Esophagus muscularis mucosa (tissue), 4 donors: ENCODE measurements at places on chromosomes 3 and 15. TPM values are rescaled to one million over a fixed set of nuclear protein-coding genes. Genes with fewer than 3 reads are reported as not detected.

Gene OPA1
- total RNA-seq: 43.3 TPM

Gene STXBP5L
- 0.42 TPM for total RNA-seq

Gene SATB1
- total RNA-seq: 38.1 TPM

Gene CCR5
- 0.39 TPM for total RNA-seq

Gene MRPL46
- 25.3 TPM for total RNA-seq

Gene GOLGA8Q
- total RNA-seq: 0.98 TPM

Gene ARL8B
- 46.1 TPM for total RNA-seq

Gene CX3CR1
- 0.50 TPM for total RNA-seq

- DNase-seq: no peak
- no peak overlapping the region for H3K27ac ChIP-seq
- H3K4me1 ChIP-seq: peaks cover 16% of the 10 kb centered on the region
- H3K36me3 ChIP-seq: no peaks in the 10 kb centered on the region
- H3K27me3 ChIP-seq: no peaks in the 10 kb centered on the region
- H3K4me3 ChIP-seq: no peak overlapping the region
These were observed 130.0 kb upstream of the KCNMB2 start for GRCh38 chr3:178406206-178406605.

DNA sequence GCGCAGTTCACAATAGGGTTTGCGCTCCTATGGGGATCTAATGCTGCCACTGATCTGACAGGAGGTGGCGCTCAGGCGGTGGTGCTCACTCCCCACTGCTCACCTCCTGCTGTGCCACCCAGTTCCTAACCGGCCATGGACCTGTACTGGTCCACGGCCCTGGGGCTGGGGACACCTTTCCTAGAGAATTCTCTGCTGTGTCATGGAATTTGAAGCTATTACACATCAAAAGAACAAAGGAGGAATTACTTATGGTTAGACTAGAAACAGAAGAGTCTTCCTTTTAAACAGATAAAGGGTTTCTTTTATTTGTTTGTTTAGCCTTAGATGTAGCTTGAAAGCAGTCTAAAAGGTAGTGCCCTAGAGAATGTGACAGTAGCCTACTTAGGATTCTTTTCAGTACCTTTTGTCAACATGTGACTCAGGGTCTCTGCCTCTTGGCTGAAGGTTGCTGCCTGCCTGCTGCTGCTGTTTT, 50.3 kb downstream of the PAK2 start:
- H3K27ac ChIP-seq: no peak overlapping the region
- H3K4me3 ChIP-seq: no peak overlapping the region
- H3K27me3 ChIP-seq: no peaks in the 10 kb centered on the region
- no peaks in the 10 kb centered on the region for H3K36me3 ChIP-seq
- H3K4me1 ChIP-seq: peaks cover 12% of the 10 kb centered on the region

DNA sequence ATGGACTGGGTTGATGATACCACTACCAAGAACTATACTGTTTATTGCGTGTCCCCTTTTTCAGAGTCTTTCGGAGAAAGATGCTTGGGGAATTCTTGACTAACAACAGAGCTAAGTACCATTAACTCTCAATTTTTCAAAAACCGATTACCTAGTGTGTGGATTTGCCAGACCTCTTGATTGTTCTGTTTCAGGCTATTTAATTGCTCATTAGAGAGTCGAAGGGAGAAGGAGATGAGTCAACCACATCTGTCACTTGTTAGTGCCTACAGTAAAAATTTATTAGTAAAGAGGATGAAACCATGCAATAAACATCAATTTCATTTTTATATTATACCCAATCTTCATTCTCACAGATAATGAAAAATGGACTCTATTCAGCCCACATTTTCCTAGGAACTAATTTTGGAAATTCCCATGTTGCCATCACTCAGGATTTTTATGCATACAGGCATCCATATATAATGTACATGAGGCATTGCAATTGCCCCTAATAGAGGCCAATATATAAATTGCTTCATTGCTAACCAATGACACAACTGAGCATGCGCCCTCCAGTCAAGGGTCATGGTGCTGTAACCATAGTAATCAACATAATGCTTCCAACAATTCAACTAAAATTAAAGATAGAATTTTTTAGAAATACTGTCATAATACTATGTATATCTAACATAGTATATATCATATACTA, 541.7 kb downstream of the TBL1XR1 start:
- no peak overlapping the region for H3K4me3 ChIP-seq
- DNase-seq: no peak
- H3K27ac ChIP-seq: no peak overlapping the region
- no peaks in the 10 kb centered on the region for H3K27me3 ChIP-seq
- no peaks in the 10 kb centered on the region for H3K4me1 ChIP-seq
- no peaks in the 10 kb centered on the region for H3K36me3 ChIP-seq

DNA sequence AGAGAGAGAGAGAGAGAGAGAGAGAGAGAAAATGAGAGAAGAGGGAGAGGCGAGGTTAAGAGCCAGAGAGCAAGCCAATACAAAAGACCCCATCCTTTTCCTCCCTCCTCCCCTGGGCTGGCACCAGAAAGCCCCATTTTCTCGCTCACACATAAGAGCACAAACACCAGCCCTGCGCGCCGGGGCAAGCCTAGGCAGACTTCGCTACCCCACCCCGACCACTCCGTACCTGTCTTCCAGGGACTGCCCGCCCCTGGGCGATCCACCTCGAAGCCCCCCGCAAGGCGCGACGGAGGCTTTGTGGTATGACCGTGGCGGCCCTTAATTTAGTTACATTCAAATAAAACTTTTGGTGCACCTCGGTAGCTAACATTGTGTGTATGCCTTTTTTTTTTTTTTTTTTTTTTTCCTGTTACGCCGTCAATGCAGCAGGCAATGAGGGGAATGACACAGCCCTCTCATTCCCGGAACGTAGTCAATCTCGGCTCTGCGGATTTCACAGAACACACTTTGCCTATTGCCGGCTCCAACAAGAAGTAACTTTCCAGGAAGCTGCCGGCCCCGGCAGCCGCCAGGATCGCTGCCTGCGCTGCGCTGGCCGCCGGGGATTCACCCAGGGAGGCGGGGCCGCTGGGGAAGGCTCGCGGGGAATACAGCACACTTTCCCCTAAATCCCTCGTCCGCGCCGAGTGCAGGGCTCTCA, 7.7 kb downstream of the BCL6 start:
- peaks cover 18% of the 10 kb centered on the region for H3K36me3 ChIP-seq
- peak overlapping the region; percentile 81 for H3K4me3 ChIP-seq
- peaks cover 62% of the 10 kb centered on the region for H3K4me1 ChIP-seq
- DNase-seq: peak; percentile 94
- H3K27ac ChIP-seq: peak overlapping the region; percentile 98

DNA sequence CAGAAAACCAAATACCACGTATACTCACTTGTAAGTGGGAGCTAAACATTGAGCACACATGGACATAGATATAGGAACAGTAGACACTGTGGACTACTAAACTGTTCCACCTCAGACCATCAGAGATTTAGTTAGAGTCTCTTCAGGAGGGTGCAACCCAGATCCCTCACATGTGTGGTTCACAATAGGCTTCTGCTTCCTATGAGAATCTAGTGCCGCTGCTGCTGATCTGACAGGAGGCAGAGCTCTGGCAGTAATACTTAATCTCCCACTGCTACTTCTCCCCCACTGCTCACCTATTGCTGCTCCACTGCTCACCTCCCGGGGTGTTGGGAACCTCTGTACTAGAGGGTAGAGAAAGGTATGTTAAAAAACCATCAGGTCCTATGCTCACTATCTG, 533.3 kb downstream of the NSUN3 start:
- H3K4me1 ChIP-seq: no peaks in the 10 kb centered on the region
- H3K4me3 ChIP-seq: no peak overlapping the region
- no peaks in the 10 kb centered on the region for H3K27me3 ChIP-seq
- H3K27ac ChIP-seq: no peak overlapping the region
- DNase-seq: no peak

GRCh38 chr3:187017511-187018230, 87.3 kb downstream of the ST6GAL1 start:
- H3K4me3 ChIP-seq: no peak overlapping the region
- no peaks in the 10 kb centered on the region for H3K36me3 ChIP-seq
- peak; percentile 68 for DNase-seq
- no peak overlapping the region for H3K27ac ChIP-seq
- peaks cover 18% of the 10 kb centered on the region for H3K4me1 ChIP-seq

GRCh38 chr15:52258461-52258860, 37.1 kb downstream of the MYO5C start:
- no peak for DNase-seq
- H3K36me3 ChIP-seq: no peaks in the 10 kb centered on the region
- H3K27me3 ChIP-seq: no peaks in the 10 kb centered on the region
- H3K27ac ChIP-seq: no peak overlapping the region
- H3K4me1 ChIP-seq: peaks cover 32% of the 10 kb centered on the region

- no peak overlapping the region for H3K27ac ChIP-seq
- H3K4me3 ChIP-seq: no peak overlapping the region
- H3K4me1 ChIP-seq: peaks cover 16% of the 10 kb centered on the region
These were observed 3.1 kb upstream of the CAMKV start for GRCh38 chr3:49872801-49873281.

- no peaks in the 10 kb centered on the region for H3K27me3 ChIP-seq
- H3K4me3 ChIP-seq: no peak overlapping the region
- H3K4me1 ChIP-seq: no peaks in the 10 kb centered on the region
These were observed 179.4 kb downstream of the GBE1 start for GRCh38 chr3:81581966-81582599.

DNA sequence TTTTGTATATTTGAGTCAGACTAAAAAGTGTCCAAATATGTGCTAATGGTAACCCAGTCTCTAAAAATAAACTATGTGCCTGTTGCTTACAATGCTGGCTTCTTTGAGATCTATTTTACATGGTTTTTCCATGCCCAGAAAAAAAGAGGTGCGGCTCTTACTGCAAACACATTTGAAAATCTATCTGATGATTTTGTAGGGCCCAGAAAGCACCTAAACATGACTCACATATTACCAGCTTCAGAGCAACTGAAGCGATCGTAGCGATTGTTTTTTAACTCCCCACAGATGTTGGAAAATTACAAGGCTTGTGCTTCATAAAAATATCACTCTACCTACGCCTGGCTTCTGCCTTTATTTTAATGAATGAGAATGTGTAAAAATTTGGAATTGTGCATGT, 53.5 kb downstream of the SUCNR1 start:
- H3K36me3 ChIP-seq: no peaks in the 10 kb centered on the region
- peak overlapping the region; percentile 24 for H3K27ac ChIP-seq
- no peak overlapping the region for H3K4me3 ChIP-seq
- no peaks in the 10 kb centered on the region for H3K4me1 ChIP-seq
- no peaks in the 10 kb centered on the region for H3K27me3 ChIP-seq
- no peak for DNase-seq

DNA sequence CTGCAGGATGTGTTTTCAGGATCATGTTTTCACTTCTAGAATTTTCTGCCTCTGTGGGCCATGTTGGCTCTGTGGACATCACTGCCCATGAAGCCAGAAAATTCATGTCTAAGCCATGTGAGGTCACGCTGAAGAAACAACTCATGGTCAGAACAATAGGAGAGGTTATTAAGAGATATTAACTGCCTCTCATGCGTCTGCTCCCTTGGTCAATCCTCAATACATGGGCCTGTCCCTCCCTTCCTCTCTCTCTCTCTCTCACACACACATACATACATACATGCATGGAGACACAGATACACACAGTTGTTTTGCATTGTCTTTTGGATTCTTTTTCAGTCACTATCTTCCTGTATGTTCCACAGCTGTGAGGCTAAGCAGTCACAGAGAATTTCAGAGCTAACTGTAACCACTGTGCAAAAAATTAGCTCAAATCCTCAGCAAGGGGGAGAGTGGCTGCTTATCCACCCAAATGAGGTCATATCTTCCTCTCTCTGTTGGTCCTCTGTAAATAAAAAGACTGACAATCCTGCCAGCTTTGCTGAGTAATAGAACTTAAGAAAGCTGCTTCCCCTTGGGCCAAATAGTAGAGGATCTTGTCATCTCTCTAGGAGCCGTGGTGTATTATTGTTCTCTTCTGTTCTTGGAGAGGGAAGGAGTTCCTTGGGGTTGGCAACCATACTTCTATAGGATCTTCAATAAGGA, 45.6 kb downstream of the LRTM1 start:
- DNase-seq: no peak
- H3K4me1 ChIP-seq: peaks cover 22% of the 10 kb centered on the region

DNA sequence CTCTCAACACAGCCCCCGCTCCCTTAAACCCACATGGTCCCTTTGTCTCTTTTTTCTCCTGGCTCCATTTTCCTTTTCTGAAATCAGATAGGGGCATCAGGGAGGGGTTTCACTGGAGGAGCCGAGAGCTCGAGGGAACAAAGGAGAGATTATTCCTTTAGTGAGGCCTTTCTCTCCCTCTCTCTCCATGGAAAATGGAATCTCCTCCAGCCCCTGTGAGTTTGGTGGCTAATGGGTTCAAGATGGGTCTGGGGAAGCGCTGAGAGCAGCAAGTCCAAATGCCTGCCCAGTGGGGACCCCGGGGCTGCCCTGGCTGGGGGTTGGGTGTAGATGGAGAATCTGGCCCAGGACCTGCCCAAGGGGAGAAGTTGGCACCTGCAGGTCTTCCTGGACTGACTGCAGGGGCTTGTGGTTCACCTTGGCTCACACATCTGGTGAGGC, 56.8 kb downstream of the ITGA11 start:
- H3K4me3 ChIP-seq: no peak overlapping the region
- no peak overlapping the region for H3K27ac ChIP-seq
- no peaks in the 10 kb centered on the region for H3K36me3 ChIP-seq
- H3K4me1 ChIP-seq: no peaks in the 10 kb centered on the region

GRCh38 chr3:12611117-12611516, 52.8 kb downstream of the RAF1 start:
- H3K4me1 ChIP-seq: no peaks in the 10 kb centered on the region
- H3K36me3 ChIP-seq: peaks cover 78% of the 10 kb centered on the region
- no peak overlapping the region for H3K4me3 ChIP-seq
- DNase-seq: no peak

DNA sequence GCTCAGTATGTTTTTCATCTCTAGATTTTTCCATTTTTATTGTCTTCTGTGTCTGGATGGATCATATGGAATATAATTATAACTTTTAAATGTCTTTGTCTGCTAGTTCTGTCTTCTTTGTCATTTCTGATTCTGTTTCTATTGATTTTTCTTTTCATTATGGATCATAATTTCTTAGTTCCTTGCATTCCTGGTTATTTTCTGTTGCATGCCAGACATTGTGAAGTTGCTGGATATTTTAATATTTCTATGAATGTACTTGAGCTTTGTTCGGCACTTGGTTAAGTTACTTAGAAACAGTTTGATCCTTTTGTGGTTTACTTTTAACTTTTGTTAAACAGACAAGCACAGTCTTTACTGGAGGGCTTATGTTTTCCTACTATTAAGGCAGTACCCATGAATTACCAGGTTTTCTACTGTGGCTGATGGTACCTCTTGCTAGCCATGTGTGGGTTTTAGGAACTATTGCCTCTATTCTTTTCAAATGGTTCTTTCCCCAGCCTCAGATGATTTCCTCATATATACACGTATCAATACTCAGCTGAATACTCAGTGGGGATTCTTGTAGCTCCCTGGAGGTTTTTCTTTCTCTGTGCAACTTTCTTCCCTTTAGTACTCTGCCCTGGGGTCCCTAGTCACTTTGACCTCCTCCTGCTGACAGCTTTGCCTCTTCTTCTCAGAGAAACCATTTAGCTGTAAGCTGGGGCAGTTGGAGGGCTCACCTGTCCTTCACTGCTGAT, 64.3 kb downstream of the RASA2 start:
- H3K4me1 ChIP-seq: no peaks in the 10 kb centered on the region
- H3K4me3 ChIP-seq: no peak overlapping the region
